CD4-positive, alpha-beta T cell (primary cell): ENCODE measurements at places on chromosomes 1 and 21.
A peak's percentile ranks its signal among the peaks of the same experiment; 100 is the strongest.

GRCh38 chr21:33820230-33820770, 95.3 kb downstream of the ATP5PO start:
- DNase-seq, result no peak

- no peak for DNase-seq
Observed at GRCh38 chr21:45060675-45061311, 13.6 kb upstream of the ADARB1 start.

- DNase-seq, result peak; percentile 2
Observed at GRCh38 chr1:34460193-34460592, 283.5 kb downstream of the C1orf94 start.

DNA sequence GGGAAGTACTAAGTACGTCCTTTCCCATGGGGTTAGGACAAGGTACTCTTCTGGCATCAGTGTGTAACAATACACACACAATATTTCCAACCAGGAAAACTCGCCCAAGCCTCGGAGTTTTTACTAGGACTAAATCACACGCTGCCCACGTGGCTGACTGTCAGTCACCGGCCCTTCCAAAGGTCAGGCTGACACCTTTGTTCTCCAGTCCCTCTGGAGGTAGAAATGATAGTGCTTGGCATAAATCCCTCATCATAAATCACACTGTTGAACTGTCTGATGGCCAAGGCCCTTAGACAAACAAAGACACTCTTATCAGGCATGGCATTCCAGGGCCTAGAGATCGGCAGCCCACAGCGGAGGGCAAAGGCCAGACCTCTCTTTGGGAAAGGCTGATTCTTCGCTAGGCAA, 16.9 kb upstream of the SLAMF9 start:
- no peak for DNase-seq

- no peak for DNase-seq
Observed at GRCh38 chr1:6523566-6523965, 30.7 kb downstream of the NOL9 start.
